Mucosa of gallbladder (tissue), 1 donor: ENCODE measurements at places on chromosomes 3 and 15.
A peak's percentile ranks its signal among the peaks of the same experiment; 100 is the strongest.

DNA sequence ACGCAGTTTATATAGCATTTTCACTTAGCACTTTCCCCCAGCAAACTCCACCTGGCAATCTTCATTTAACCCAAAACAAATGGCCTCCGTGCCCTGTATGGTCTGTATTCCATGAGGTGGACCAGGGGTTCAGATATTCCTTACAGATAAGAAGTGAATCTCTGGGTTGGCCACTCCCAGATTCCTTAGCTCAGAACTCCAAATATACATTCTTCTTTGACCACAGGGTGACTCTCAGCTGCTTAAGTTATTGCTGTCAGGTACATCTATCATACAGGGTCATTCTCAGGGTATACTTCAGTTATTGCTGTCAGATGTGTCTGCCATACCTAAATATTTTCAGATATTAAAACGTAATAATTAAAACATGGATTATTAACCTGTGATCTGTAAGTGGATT, 229.8 kb downstream of the TBL1XR1 start:
- no peak for DNase-seq

DNA sequence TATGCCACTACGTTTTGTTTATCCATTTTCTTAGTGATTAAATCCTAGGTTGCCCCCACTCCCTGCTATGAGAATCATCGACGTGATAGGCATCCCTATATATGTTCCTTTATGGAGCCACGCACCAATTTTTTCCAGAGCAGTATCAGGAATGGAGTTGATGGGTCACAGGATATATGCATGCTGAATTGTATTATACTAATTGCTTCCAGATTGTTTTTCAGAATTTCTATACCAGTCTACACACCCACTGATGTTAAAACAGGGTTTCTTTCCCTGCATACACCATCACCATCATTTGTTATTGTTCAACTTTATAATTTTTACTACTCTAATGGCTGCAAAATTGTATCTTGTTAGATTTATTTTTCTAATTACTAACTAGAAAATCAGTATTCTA, 100.1 kb upstream of the MRPS22 start:
- no peak for DNase-seq

GRCh38 chr3:15815696-15816095, 17.9 kb upstream of the ANKRD28 start:
- no peak for DNase-seq

- no peak for DNase-seq
Observed at GRCh38 chr3:151398895-151399294, 14.3 kb upstream of the P2RY12 start.

DNA sequence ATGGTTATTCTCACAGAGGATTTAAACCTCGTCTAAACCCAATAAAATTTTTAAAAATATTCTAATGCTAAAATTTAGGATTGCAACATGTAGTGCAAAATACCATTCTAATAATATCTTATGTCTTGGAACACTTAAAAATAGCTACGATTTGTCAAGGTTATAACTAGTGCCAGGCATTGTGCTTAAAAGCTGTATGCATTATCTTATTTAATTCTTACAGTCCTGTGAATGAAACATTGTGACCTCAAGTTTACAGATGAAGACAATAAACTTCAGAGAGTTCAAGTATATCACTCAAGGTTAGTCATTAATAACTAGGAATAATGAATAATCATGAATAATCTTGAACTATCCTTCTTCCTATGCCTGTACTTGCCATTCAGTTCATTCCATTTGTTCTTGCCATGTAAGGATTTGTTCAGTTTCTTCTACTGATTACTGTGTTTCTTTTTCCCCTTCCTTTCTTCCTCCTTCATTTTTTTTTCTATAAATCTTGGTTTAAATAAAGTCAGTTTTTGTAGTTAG, 897.6 kb upstream of the NR2F2 start:
- DNase-seq, result no peak

GRCh38 chr3:101685870-101686307, 629 bp downstream of the RPL24 start:
- DNase-seq, result no peak

GRCh38 chr15:36313736-36314280, 265.6 kb upstream of the CDIN1 start:
- DNase-seq, result no peak

DNA sequence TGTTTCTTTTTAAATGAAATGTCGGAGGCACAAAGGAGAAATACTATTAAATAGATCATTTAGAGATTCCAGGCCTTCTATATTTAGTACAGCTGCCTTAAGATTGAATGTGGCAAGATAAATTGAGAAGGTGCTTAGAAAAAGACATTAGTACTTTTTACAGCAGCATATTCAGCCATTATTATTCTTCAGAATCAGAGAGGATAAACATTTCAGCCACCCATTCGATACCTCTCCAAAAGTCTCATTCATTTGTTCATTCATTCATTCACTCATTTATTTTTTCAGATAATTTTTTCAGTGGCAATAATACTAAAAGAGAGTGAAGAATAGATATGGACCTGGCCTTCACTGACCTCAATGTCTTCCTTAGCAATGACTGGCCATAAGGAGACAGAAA, 347.0 kb downstream of the GRM7 start:
- no peak for DNase-seq

DNA sequence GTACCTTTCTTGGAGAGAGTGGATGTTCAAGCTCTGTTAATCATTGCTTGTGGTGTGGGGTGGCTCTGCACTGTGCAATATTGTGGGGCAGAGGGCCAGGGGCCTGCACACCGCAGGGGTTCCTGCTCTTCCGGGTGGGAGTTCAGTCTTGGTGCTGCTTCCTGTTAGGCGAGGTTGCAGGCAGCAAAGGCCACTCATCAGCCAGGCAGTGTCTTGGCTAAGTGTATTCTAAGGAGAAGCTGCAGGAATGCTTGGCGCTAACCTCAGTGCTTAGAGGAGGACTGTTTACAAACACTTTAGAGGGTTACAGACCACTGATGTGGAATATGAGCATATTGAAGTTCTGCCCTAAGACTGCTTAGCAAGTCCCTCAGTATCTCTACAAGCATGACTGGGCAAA, 81.7 kb downstream of the CEP63 start:
- DNase-seq, result no peak

GRCh38 chr3:122519693-122520092, 5.0 kb upstream of the KPNA1 start:
- DNase-seq, result no peak

DNA sequence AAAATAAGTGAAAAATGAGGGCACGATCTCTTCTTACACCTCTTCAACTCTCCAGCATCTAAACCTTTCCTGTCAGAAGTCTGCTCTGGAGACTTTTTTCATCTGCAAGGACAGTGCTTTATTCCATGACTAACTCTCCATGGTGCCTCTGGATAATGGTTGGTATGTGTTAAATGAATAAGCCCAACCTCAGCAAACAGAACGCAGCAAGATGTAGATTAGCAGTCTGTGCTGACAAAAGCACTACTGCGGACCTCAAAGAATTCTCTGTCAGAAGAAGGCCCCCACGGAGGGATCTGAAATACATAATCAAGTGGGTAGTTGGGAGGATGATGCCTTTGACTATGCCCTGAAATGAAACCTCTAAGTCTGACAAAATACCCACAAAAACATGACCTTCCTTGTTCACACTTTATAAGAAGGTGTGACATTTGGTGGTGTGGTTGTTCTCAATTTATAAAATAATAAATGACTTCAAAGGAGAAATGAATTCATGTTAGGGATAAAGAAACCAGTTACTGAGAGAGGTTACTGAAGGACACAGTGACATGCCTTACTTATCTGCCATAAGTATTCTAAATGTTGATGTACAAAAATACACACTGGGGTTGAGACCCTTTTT, 43.2 kb upstream of the ADCY5 start:
- no peak for DNase-seq

DNA sequence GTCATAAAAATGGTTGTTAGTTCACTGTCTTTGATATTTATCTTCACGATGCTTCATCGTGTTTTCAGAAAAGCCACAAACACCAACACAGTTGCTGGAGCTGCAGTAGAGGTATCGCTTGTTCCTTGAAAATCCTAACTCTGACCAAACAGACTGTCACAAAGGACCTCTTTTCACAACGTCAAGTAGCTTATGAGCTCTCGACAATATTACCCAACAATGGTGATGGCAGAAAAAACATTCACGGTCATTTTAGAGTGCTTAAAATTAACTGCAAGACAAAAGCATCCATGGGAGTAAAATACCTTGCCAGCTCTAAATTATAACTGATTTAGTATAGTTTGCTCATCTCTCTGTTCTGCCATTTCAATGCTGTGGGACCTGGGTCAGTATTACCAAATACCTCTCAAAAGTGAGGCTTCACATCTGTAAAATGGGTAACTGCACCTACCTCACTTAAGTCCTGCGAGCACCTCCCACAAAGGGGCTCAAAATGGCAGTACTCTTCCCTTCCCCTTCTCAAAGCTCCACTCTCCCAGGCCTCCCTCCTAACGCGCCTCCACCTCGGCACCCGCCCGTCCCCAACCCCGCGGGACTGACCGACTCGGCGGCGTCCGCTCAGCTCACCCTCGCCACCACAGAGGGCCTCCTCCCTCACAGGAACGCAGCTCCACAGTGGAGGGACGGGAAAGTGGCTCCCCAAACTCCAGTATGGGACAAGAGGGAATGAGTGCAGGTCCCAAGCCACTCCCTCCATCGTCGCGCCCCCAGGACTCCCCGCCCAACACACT, 546 bp downstream of the TRIM59 start:
- DNase-seq, result no peak

DNA sequence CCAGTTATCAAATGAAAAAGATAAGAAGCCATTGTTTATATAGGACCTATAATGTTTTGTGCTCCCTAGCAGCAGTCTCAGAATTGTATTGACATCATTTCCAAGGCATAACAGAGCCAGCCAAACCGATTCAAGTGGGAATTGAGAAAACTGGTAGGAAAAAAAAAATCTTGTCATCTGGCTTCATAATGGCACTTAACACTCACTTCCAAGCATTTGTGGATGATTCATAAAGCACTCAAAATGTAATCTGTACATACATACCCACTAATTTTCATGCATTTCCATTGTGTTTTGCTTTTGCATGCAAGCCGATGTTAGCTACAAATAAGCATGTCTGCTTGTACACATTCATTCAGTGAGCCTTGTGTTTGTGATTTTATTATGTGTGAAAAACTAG, 18.6 kb upstream of the TRPC1 start:
- DNase-seq, result no peak

GRCh38 chr3:10232137-10232536, 16.1 kb upstream of the TATDN2 start:
- DNase-seq, result no peak

- DNase-seq, result peak; percentile 23
Observed at GRCh38 chr15:93152360-93152759, 63.3 kb upstream of the RGMA start.

DNA sequence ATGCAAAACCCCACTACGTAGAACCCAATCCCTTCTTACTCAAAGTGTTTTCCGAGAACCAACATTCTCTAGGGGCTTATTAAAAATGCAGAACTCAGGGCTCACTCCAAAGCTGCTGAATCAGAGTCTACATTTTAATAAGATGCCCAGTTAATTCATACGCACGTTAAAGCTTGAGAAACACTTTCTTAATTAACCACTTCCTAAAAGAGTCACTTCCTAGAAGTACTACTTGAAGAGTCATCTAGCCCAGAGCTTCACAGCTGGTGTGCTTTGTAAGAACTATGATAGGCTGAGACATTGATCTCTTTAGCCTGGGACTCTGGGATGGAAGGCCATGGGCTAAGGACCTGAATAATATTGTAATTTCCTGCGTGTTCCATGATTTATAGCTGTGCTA, 9.0 kb downstream of the COL6A5 start:
- no peak for DNase-seq

GRCh38 chr15:42135351-42135750, 21.1 kb downstream of the PLA2G4F start:
- no peak for DNase-seq

- no peak for DNase-seq
Observed at GRCh38 chr3:150116196-150116595, 145.5 kb upstream of the PFN2 start.

DNA sequence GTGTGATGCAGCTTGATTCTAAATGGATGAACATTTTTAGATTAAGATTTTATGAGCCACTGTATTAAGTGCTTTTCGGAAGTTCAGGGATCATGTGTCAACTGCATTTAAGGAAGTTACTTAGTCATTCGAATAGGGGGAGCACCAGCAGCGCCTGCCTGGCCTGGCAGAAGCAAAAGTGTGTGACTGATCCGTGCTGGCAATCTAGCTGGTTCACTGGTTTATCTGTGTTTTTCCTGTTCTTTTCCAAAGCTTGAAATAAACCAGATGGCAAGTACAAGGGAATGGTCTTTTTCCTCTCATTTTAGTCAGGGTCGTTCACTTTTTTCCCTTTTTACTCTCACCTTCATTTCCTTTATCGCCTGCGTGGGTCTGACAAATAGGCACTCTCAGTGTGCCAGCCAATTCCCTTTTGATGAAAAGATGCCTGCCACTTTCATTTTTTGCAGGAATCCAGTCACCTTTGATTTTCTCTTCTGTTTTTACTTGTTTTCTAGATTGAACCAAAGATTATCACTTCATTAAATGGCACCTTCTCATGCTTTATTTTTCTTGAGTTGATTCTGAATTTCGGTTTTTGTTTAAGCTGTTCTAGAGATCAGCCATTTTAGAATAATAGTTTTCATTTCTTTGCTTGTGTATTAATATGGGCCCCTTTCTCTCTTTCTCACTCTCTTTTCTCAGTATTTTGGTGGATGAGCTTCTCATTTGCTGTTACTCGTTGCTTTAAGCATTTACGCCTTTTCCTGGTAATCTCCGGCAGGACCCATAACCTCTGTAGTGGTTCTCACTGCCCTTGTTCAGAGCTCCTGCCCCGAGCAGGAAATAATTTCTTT, 2.8 kb downstream of the ABHD2 start:
- peak; percentile 73 for DNase-seq

- DNase-seq, result no peak
Observed at GRCh38 chr15:100255644-100256043, 86.1 kb downstream of the ADAMTS17 start.

- DNase-seq, result no peak
Observed at GRCh38 chr3:45496555-45496954, 98.0 kb upstream of the LIMD1 start.
